ENCODE measurements at places on chromosomes 7 and 10. TPM values are rescaled to one million over a fixed set of nuclear protein-coding genes. Genes with fewer than 3 reads are reported as not detected.

Gene GJD4
- not detected for total RNA-seq

Gene YWHAG
- 126 TPM for total RNA-seq

Gene HOXA6
- total RNA-seq: 10.2 TPM

Gene GIMAP1
- total RNA-seq: not detected

Gene AMPH
- total RNA-seq: not detected

Gene NPY4R2
- not detected for total RNA-seq

Gene SPDYE8
- total RNA-seq: not detected

Gene PKD2L1
- total RNA-seq: not detected

Gene MNX1
- total RNA-seq: 5.7 TPM

Gene ZNF25
- total RNA-seq: 3.2 TPM

Gene HBP1
- total RNA-seq: 18.1 TPM

- DNase-seq: no peak
These were observed 66.7 kb downstream of the PDGFA start for GRCh38 chr7:452791-453455.

DNA sequence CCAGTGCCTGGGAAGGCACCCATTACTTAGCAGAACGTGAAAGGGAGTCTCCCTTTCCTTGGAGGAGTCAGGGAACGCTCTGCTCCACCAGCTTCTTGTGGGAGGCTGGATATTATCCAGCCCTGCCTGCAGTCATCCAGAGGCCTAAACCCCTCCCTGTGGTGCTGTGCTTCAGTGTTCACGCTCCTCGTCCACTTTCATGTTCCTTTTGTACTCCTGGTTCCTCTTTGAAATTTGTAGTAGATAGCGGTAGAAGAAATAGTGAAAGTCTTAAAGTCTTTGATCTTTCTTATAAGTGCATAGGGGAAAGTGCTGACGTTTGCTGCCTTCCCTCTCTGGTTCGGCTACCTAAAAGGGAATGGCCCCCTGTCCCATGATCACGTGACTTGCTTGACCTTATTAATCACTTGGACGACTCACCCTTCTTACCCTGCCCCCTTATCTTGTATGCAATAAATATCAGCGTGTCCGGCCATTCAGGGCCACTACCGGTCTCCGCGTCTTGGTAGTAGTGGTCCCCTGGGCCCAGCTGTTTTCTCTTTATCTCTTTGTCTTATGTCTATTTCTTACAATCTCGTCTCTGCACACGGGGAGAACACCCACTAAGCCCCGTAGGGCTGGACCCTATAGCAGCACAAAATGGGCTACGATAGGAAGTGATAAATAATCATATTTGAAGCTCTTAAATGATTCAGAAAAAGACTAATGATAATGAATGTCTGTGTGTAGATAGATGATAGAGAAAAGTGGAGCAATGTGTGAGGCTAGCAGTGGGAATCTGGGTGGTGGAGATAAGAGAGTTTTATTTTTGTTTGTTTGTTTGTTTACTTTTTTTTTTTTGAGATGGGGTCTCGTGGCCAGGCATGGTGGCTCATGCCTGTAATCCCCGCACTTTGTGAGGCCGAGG, 5.8 kb upstream of the ESYT2 start:
- DNase-seq: no peak

- DNase-seq: no peak
These were observed 10.8 kb upstream of the SLC25A28 start for GRCh38 chr10:99630991-99631390.

DNA sequence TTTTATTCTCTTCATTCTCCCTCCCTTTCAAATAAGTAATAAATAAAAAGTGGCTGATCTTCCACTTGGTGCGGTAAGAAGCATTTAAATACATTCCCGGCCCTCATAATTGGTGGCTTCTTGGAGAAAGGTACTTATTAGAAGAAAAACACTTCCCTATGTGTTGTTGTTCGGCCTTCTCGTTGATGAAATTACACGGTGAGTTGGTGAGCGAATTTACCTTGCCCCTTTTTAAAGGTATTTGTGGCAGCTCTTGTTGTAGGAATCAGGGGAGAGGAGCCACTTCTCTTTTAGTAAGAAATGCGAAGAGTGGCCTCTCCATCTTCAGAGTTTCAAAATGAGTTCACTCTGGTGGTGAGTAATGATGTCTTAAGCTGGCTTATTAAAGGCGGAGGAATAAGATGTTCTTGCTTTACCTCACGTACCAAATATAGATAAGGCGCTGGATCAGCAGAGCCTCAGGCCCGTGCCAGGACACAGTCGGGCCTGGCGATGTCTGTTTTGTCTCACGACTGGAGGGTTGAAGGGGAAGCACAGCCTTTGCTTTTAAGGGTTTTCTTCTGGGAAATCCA, 135.9 kb downstream of the CUX1 start:
- DNase-seq: no peak

DNA sequence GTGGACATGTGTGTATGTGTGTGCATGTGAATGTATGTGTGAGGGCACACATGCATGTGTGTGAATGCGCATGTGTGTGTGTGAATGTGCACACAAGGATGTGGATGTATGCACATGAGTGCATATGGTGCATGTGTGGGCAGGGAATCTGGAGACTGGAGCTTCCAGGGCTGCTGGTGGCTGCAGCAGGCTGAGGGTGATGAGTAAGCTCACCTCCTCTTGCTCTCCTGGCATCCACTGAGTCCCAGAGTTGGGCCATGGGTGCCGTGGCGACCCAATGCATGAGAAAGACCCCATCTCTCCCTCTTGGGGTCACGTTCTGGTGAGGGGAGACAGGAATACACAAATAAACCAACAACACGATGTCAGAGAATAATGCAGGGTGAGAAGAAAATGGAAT, 33.3 kb upstream of the COL13A1 start:
- no peak for DNase-seq

GRCh38 chr10:103619424-103620351, 126.2 kb downstream of the NEURL1 start:
- no peak for DNase-seq

- no peak for DNase-seq
These were observed 160.9 kb upstream of the SLC13A1 start for GRCh38 chr7:123360631-123361030.

- peak; percentile 47 for DNase-seq
These were observed 104.1 kb downstream of the GPR85 start for GRCh38 chr7:112982441-112983063.

DNA sequence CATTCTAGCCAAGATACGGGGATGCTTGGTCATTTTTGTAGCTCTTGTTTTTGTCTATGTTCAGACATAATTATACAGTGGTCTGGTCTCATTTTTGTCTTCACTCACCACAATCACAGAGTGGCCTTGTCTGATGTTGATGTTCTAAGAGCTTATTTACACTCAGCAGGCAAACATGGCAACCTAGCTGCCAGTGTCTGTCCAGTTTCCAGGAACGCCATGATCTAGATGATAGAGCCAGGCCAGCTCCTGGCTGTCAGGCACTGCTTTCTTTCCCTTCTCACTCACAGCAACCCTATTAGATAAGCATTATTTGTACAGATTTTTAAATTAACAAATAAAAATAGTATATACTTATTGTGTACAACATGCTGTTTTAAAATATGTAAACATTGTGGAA, 98.6 kb upstream of the PHF14 start:
- no peak for DNase-seq

GRCh38 chr10:126919426-126919825, 14.2 kb downstream of the DOCK1 start:
- no peak for DNase-seq

GRCh38 chr10:89029181-89029580, 38.6 kb downstream of the FAS start:
- no peak for DNase-seq

DNA sequence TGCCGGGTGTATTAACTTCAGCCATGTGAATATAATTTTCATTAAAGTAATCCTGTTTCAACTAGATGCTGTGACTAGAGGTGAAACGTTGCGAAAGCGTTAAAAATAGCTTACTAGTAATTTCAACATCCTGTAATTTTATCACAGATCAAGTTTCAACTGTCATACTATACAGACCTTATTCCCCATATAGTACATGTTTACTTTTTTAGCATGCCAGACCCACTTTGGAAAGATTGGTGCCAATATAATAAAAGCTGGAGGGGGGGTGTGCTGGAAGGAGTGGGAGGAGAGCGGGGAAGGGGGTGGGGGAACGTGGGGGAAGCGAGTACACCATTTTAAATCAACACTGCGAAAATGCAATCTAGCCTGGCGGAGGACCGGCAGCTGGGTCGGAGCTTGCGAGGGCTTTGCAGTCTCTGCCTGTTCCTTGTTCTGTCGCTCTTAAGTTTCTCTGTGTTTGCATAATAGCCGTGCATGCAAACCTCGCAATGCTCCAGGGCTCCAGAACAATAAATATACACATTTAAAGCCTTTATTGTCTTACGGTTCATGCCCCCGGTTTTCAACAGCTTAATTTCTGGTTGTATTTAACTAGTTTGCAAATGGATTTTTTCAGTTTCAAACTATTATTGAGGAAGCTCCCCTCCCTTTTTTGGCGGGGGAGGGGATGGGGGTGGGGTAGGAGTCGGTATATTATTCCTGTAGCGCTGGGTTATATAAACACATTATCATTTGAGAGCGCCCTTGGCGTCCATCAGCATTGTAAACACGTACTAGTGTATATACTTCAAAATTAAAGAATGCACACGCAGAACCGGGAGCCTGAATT, 1.3 kb upstream of the ARID5B start:
- peak; percentile 92 for DNase-seq

DNA sequence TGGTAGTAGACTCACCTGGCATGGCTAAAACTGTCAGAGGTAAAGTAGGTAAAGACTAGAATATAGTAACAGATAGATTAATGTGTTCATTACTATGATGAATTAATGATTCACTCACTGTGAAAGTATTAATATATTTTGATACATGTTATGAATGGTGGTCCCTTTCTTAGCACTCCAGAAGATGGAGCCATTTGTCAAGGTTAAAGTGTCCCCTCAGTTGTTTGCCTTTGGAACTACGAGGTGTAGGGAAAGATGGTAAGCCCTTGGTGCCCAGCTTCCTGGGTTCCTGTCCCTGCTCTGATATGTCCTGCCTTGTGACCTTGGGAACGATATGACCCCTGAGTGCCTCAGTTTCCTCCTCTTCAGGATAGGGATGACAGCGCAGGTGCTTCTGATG, 49.4 kb downstream of the HTRA1 start:
- DNase-seq: no peak

All from OCI-LY7 (cell line).